HCT116 (cell line): ENCODE measurements at places on chromosomes 16 and 17.

DNA sequence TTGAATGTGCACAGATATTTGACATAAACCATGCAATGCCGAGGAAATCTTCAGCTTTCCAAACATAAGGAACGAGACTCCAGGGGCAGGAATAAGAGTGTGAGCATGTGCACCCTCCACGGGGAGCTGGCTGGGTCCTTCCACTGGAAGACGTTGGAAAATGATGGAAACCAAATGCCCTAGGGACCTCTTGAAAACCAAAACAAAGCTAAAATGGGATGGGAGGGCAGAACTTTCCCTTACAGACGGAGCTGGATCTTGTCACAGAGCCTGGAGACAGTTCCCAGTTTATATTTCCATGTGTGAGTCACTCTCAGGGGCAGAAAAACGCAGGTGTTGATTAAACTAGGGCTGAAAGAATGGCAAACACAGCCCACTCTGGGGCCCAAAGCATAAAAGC, 34.4 kb upstream of the DNAH17 start:
- DNase-seq: no peak

DNA sequence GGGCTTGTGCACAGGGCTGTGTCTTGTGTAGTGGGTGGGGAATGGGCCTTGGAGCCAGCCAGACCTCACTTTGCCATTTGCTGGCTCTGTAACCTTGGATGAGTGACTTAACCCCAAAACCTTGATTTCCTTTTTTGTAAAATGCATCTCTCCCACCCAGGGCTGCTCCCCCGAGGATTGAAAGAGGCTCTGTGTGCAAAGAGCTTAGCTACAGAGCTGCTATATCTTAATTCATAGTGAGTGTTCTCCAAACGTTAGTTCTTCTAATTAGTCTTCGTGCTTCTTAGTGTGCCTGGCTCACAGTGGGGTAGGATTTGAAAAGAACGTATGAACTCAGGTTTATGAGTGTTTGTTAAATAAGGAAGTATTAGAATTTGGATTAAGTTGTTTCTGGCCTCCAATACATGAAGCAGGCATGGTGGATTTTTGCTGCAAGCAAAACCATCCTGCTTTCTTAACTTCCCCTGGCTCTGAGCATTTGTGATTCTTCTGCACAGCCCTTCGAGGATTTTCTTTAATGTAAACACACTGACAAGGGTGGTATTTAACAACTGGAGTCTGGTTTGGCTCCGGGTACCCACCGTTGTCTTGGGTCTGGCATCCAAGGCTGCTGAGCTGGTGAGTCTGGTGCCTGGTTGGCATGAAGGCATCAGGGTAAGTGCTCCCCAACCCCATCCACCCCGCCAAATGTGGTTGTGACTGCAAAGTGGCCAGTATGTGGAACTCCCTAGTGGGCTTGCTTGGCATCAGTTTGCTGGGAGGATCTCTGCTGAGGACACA, 29.7 kb downstream of the KSR1 start:
- no peak for DNase-seq

DNA sequence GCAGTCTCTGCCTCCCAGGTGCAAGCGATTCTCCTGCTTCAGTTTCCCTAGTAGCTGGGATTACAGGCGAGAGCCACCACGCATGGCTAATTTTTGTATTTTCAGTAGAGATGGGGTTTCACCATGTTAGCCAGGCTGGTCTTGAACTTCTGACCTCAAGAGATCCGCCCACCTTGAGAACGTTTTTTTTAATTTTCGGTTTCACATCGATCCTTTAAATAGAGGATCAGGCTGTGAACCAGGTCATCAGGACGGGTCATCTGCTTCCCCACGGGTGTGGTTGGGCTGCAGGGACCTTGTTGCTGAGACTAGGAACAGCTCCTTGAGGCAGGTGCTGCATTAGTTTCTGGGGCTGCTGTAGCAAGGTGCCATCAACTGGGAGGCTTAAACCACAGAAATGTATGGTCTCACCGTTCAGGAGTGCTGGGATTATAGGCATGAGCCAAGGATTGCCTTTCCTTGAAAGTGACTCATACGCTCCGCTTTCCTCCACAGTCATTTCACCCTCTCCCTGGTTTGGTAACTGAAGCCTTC, 7.9 kb upstream of the NAGPA start:
- peak; percentile 58 for DNase-seq

DNA sequence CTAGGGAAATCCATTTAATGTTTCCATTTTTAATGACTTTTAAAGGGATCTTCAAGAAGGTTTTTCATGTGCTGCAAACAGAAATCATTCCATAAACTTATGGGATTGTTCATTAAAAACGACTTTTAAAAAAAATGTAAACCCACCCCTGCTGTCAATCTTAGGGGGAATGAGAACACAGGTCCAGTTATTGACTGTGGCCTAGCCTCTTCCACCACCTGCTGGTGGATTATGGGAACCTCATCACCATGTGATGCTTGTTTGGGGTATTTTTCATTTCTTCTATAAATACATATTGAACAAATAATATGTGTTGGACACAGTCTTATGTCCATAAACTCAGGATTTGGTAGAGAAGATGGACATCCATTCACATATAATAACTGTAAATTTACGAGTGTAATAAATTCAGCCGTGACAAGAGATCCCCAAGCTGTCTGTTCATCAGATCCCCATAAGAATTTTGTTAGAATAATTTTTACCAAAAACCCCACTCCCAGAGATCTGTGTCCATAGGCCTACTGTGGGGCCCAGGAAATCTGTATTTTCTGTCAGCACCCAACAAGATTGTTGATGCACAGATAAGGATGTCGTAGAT, 42.0 kb upstream of the TMC5 start:
- DNase-seq: peak; percentile 60

- no peak for DNase-seq
These were observed 3.3 kb upstream of the SLC25A10 start for GRCh38 chr17:81708739-81709185.

GRCh38 chr17:17951524-17951923, 20.7 kb downstream of the TOM1L2 start:
- DNase-seq: no peak

DNA sequence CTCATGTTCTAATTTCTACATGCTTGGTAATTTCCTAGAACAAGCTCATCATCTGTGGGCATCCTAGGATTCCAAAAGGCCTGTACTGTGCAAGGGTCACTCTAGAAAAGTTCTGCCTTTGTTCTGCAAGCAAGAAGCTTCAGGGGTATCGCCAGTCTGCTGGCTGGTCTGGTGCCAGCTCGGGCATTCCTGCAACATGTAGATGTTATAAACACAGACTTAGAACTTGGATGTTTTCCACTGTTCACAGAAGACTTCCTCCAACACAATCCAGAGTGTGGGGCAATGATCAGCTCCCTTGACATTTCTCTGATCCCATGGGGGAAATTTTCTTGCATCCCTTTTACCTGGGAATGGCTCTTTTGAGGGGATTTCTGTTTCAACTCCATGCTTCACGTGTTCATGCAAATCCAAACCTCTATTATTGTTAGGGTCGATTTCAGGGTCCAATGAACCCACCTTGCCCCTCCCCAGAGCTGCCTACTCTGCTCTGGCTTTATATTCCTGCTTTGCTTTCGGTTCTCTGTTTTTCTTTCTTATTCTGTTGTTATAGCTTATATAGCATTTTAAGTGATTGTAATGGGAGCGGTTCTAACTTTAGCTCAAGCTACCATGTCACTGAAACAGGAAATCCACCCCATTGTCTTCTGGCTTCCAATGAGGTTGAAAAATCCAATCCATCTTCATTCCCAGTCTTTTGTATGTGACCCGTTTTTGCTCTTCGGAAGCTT, 25.3 kb downstream of the UBE2O start:
- DNase-seq: no peak

- DNase-seq: peak; percentile 42
These were observed 257.7 kb upstream of the FOXF1 start for GRCh38 chr16:86252596-86252995.

DNA sequence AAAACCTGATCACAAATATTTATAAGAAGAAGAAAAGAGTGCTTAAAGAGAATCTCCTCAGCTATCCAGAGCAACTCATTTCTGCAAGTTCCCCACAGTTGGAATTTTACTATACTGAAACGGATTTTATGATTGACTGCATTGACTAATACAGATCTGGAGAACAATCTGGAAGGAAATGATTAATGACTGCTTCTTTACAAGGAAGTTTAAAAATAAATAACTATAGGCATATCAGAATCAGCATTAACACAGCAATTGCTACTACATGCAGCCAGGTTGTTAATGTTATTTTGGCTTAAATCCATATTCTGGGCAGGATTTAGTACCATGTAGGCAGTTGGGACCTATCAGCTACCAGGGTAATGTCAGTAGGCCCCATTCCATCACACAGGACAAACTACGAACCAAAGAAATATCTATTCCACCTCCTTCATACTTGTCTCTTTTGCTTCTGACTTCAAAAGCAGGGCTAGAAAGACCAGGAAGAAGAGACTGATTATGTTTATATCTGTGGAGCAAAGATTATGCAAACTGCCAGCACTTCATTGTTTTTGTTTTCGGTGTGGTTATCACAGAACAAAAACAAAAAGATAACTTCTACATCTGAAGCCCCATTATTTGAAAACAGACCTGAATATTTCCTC, 3.9 kb downstream of the SKAP1 start:
- no peak for DNase-seq

- DNase-seq: no peak
These were observed 297 bp downstream of the TBC1D10B start for GRCh38 chr16:30369938-30370455.

DNA sequence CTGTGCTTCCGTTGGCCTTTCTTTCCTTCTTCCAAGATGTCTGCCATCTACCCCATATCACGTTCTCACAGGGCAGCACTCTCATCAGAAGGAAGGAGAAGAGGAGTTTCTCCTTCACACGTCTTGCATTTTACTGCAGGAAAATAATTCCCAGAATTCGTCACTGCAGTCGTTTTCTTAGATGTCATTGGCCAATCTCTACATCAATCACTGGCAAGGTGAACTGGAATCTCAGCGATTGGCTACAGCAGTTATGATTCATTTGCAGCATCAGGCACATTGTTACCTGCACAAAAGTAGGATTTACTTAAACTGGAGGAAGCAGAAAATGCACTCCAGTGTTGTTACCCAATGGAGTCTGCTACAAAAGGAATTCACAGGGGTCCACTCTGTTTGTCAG, 277.2 kb upstream of the RBFOX1 start:
- DNase-seq: no peak

GRCh38 chr17:32742681-32743538, 134.0 kb downstream of the MYO1D start:
- no peak for DNase-seq

DNA sequence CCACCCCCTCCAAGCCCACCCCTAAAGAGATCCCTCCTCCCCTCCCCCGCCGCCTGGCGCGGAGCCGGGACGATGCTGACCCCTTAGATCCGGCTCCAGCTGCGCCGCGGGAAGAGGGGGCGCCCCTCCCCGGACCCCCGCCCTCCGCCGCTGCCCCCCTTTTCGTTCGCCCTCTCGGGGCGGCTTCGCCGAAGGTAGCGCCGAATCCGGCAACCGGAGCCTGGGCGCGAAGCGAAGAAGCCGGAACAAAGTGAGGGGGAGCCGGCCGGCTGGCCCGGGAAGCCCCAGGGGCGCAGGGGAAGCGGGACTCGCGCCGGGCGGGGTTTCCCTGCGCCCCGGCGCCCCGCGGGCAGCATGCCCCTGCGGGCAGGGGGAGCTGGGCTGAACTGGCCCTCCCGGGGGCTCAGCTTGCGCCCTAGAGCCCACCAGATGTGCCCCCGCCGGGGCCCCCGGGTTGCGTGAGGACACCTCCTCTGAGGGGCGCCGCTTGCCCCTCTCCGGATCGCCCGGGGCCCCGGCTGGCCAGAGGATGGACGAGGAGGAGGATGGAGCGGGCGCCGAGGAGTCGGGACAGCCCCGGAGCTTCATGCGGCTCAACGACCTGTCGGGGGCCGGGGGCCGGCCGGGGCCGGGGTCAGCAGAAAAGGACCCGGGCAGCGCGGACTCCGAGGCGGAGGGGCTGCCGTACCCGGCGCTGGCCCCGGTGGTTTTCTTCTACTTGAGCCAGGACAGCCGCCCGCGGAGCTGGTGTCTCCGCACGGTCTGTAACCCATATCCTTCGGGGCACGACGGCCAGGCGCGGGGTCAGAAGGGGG, 623 bp downstream of the CACNA1G start:
- no peak for DNase-seq

GRCh38 chr16:78686601-78687000, 587.1 kb downstream of the WWOX start:
- no peak for DNase-seq

DNA sequence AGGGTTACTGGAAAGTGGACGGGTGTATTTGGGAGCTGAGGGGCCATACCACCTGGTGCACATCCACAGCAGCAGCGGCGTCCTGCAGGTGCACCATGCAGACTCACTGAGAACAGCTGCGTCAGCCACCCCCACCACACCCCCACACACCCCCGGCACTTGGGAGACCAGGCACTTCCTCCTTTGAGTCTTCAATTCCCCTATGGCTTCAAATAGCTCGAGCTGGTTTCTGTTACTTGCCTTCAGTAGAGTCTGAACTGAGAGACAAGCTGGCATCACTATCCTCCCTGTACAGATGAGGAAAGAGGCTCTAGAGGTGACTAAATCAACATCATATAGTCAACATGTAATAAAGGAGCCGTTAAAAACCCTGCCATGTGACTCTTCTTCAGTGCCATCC, 15.4 kb downstream of the CUEDC1 start:
- no peak for DNase-seq

GRCh38 chr16:16073891-16074881, 124.8 kb downstream of the ABCC1 start:
- no peak for DNase-seq

DNA sequence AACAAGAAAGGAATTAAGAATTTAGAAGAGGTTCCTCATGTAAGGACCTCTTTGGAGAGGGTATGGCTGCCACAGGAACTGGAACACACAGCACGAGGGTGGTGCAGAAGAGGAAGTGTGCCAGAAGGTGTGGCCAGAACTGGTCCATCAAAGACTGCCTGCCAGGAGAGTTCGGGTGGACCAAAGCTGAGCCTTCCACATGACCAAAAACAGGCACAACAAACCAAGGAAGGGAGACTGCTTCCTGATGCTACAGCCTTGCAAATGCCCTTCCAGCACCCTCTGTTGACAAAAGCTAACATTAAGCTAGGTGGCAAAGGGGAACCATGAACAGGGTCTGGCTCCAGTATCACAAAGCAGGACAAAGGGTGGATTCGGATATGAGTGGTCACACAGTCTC, 125.8 kb upstream of the TMEM97 start:
- no peak for DNase-seq

GRCh38 chr17:3903881-3904290, 11.0 kb upstream of the CAMKK1 start:
- no peak for DNase-seq

- DNase-seq: peak; percentile 48
These were observed 111.1 kb downstream of the SMG6 start for GRCh38 chr17:2192367-2193057.

- no peak for DNase-seq
These were observed 9.8 kb downstream of the SLC38A10 start for GRCh38 chr17:81285179-81285878.

DNA sequence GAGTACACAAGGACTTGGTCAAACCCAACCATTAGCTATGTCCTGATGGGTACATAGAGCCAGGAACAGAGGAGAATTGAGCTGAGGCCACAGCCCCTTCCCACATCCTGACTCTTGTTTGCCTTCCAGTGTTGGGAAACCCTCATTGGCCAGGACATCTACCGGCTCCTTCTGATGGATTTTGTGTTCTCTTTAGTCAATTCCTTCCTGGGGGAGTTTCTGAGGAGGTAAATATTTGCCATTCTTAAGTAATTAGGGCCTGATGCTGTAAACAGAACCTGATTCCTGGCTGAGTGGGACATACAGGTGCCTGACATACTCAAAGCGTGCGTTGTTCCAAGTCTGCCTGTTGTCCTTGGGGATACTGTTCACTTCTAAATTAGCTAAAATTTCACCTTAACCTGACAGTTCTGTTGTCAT, 42.6 kb downstream of the GDE1 start:
- no peak for DNase-seq
